ENCODE measurements at places on chromosomes 7 and 10. TPM values are rescaled to one million over a fixed set of nuclear protein-coding genes. Genes with fewer than 3 reads are reported as not detected.

DIP2C gene
- 21.3 TPM for total RNA-seq

ICA1 gene
- total RNA-seq, result 48.7 TPM

GRCh38 chr7:34317039-34317438 lies 341.0 kb upstream of the NPSR1 start:
- DNase-seq, result no peak

DNA sequence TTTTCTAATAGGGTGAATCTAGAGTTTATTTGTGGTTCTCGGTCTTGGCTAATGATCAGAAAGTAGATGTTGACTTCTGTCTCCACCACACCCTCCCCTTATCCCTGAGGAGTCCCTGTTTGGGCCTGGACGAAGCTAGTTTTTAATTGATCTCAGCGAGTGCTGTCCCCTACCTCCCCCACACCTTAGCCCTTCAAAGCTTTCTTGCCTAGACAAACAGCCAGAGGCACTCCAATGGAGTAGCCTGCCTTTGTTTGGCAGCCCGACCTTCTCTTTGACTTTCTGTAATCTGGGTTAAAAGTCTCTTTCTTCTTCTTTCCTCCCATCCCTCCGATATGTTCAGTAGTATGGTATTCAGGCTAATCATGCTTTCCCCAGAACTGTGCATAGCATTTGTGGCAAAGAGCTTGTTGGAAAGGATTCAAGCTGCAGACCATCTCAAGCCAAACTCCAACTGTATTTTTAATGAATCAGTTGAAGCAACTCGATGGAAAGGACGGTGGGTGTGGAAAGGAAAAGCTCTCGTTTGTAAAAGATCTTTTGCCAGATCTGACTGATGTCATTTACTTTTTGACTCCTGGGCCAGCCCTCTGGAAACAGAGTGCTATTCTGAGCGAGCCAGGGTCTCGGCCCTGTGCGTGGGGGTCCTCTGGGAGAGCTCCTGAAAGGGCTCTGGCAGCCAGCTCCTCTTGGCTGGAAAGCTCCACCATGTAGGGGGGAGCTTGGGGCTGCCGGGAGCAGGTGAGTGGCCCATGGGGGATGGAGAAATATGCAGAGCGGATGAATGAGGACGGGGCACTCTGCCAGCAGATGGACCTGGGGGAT lies 4.5 kb downstream of the FAM180A start:
- DNase-seq, result no peak

DNA sequence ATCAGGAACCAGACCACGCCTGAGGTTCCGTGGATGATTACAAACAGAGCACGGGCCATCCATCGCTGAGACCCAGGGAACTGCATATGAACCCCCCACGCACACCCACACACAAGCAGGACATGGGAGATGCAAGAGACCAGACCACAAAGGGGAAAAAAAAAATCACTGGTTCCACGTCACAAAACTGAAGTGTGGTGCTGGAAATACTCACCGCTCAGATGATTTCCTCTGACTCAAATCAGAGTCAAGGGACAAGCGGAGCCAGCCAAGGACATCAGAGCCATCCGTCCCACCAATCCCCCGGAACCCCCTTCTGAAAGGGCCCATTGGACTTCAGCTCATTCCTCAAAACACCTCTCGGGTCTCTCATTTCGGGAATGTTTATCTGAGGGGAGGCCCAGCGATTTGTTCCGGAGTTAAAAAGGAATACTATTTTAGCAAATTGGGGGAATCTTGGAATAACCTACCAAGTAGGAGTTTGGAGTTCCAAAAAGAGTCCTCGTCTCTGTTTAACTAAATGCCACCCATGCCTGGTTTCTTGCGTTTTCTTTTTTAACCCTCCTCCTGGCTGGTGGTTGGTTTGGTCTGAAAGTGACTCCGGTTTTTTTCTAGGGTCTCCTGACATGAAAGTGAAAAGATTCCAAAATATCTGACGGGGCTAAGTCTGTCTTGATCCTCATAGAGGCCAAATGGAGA lies 15.0 kb downstream of the SNX8 start:
- no peak for DNase-seq

GRCh38 chr7:64433590-64433989 lies 119.8 kb downstream of the ZNF736 start:
- no peak for DNase-seq

Measured in transverse colon (tissue), 4 donors.